MG63 (cell line): ENCODE measurements at places on chromosomes 1 and 21.

DNA sequence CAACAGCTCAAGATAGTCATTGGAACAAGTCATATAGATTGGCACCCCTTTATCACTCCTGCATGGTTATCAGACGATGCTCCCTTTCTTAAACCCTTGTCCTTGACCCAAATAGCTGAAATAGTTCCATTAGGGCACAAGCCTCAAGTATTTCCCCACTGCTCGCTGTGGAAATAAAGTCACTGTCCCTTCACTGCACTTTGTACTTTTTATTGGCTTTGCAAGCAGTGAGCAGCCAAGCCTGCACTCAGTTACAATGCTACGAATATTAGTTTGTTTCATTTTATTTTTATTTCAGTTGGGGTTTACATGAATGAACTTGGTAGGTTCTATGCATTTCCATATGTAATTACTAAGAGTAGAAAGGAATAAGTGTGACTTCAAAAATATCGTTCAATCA, 1176.4 kb downstream of the BRINP3 start:
- no peak for DNase-seq

GRCh38 chr1:244315996-244316395, 135.7 kb downstream of the ADSS2 start:
- DNase-seq = no peak

GRCh38 chr1:168972887-168973286, 133.6 kb upstream of the ATP1B1 start:
- no peak for DNase-seq

DNA sequence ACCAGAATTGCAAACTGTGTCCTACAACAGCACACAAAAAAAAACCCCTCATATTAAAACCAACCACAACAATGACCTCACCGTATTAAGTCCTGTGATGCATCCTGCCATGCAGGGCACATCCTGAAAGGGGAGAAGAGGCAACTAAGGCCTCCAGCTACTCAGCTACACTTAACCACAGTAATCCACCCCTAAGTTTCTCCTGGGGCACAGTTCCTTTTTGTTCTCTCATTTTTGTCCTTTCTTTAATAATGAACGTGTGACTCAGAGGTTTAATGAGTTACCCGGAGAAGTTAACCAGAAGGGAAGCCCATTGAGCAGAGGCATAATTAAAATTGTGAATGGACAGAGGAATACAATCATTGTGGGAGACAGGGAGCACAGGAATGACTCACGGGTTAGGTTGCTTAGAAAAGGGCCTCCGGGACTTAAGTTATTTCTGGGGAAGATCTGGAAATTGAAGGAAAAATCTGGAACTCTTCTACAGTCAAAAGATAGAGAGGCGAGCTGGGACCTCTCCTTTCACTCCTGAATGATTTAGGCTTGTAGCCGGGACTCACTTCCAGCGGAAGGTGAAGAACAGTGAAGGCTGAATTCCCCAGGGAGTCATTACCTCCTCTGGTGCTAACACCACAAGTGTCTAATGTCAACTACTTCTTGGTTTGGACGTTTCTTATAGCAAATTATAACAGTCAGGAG, 36.9 kb upstream of the HIVEP3 start:
- DNase-seq = peak; percentile 74

DNA sequence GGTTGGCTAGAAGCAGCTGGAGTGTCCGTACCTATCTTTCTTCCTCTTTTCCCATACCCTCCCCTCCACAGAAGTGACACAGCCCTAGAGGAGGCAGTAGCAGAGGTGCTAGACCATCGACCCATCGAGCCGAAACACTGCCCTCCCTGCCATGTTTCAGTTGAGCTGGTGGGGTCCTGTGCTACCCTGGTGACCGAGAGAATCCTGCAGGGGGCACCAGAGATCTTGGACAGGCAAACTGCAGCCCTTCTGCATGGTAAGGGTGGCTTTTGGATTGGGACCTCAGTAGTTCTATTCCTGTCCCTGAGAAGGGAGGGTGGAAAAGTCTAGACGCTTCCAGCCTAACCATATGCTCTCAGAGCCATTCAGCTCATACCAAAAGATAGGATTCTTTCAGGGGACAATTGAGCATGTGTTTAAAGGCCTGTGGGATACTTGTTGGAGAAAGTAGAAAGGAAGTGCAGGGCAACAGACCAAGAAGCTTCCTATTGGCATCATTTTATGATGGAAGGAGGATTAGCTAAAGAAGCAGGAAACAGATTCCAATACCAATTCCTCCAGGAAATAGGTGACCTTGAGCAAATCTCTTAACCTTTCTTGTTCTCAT, 11.7 kb upstream of the BNIPL start:
- DNase-seq = peak; percentile 53

GRCh38 chr1:162753001-162753658, 37.4 kb upstream of the HSD17B7 start:
- no peak for DNase-seq

DNA sequence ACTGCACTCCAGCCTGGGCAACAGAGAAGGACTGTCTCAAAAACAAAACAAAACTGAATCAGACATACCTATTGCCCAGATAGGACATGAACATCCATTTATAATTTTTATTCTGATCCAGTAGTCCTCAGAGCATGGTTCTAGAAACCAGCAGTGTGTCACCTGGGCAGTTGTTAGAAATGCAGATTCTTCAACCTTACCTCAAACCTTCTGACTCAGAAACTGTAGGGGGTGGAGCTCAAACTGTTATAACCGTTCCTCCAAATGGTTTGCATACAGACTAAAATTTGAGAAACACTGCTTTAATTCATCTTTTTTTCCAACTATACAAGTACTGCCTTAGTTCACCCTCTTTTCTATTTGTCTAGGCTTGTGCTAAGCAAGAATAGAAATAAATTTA, 6.0 kb downstream of the NASP start:
- DNase-seq = no peak

DNA sequence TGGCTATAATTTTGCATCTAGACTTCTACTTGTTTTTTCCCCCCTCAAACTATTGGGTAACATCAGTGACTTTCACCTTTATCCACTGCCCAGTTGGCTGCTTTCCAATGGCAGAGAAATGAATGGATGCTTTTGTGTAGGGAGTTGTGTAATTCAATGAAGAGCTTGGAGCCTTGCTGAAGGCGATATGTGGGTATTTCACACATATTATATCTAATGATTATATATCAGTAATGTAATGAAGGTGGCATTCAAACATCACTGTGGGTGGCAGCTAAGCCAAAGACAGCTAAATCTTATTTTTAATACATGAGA, 81.2 kb downstream of the TGFB2 start:
- peak; percentile 40 for DNase-seq

GRCh38 chr1:24293392-24294227, 25.5 kb upstream of the GRHL3 start:
- DNase-seq = no peak

GRCh38 chr1:174743654-174744561, 255.8 kb upstream of the CACYBP start:
- DNase-seq = no peak

DNA sequence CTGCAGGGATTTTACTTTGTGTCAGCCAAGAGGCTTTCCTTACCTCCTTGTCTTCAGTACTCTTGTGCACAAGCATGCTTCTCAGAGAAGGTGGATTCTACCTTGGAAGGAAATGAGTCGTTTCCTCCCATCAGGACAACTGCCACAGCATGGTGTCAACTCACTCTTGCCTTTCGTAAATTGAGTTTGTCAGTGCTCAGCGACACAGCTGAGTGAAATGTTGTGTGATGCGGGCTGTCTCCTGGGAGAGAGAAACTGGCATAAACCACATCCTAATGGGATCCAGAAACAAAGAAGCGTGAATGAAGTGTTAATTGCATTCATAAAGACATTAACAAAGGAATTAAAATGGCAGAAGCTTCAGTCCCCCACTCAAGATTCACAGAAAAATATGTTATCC, 51.5 kb upstream of the SLC22A15 start:
- no peak for DNase-seq

DNA sequence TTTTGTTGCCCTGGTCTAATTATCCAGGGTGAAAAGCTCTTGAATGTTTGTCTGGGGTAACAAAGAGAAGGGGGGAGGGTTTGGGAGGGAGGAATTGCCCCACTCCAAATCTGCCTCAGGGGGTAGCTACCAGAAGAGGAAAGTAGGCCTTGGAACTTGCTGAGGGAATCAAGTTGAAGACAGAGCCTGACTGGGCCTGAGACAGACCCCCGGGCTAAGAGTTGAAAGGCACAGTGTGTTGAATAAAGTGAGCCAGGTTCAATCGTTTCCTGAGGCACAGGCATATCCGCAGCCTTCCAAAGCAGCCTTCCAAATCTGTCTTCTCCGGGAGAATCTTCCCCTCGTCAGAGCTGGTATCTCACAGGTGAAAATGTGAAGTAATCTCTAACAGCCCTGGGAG, 96.6 kb downstream of the LRIG2 start:
- no peak for DNase-seq

DNA sequence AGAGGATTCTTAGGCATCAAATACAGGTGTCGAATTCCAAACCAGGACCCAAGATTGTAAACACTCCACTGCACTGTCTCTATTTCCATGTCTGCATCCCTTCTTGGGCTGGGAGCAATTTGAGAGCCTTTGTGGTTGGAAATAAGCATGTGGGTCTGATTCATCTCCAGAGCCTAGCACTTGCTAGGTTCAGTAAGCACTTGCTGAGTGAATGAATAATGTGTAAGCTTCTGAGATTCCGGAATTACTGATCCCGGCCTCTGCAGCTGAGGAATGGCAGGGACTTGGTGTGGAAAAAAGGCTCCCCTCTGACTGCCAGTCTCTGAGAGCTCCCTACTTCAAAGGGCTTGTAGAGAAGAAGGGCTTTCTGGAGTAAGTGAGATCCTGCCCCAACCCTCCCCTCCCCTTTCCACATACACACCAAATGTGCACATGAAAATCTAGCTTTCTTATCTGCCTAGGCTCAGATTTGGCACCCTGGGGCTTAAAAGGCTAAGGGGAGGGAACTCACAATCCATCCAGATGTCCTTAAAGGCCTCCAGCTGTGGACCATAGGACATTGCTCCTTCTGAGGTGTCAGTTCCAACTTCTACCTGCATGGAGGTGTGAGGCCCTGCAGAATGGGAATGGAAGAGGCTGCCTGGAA, 39.6 kb upstream of the TRABD2B start:
- DNase-seq = no peak

GRCh38 chr1:115168026-115168425, 78.7 kb upstream of the TSPAN2 start:
- no peak for DNase-seq

DNA sequence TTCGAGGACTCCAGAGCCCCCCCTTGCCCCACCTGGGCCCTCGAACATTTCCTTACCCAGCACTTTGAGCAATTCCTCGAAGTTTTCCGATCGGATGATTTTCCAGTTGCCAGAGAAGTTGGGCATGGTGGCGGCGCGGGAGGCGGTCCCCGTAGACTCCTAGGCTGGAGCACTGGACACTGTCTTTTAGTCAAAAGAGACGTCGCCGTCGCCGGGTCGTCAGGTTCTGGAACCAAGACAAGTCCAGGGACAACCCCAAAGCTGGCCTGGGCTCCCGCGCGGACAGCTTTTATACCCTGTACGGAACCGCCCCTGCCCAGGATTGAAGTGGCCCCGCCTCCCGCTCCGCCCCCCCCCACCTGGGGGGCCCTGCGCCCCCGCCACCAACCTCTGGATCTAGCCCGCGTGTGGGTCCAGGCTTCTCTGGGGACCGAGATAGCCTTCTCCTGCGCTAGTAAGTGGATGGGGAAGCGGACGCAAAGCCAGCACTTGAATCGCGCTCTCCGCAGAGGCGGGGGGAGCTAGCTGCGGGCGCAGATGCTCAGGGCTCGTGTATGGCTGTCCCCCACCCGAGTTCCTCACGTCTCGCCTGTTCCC, at the start of gene CRABP2:
Gene CRABP2, minus strand, starts transcription at position 263 of the 597 bp plus-strand sequence. Its CDS starts 137 bp downstream, at position 126.
- DNase-seq = peak; percentile 37

GRCh38 chr1:19775317-19775716, 24.4 kb downstream of the TMCO4 start:
- peak; percentile 32 for DNase-seq

- DNase-seq = no peak
These were observed 11.4 kb upstream of the EFNA1 start for GRCh38 chr1:155116113-155116764.

- DNase-seq = no peak
These were observed 11.2 kb downstream of the ODR4 start for GRCh38 chr1:186386725-186387383.

DNA sequence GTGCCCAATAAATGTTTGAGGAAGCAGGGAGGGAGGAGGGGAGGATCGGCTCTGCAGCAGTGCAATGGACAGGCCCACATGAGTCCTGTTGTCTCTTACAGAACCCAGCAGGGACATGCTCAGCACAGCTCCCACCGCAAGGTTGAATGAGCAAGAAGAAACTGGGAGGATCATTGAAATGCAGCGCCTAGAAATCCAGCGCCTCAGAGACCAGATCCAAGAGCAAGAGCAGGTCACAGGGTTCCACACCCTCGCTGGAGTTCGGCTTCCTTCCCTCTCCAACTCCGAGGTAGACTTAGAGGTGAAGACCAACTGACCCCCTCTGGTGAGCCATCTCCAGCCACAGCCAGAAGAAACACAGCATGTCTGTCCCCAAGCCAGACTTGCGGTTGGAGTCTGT, 15.9 kb upstream of the TMEM125 start:
- DNase-seq = no peak

DNA sequence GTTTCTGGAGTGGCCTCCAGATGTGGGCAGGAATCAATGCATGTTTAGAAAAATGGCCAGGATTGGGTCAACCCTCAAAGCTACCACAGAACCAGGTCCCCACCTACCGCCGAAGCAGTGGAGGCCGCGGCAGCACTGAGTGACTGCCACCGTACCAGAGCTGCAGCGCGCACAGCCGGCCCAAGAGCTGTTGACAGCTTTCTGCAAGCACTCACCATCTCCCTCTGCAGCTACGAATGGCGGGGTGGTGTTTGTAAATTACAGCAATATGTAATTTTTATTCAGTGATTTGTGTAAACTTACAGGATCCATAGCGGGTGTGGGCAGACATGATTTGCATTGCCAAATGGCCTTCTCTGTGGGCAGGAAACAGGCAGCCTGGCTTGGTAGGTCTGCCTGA, 96.4 kb downstream of the CAMK2N1 start:
- no peak for DNase-seq

DNA sequence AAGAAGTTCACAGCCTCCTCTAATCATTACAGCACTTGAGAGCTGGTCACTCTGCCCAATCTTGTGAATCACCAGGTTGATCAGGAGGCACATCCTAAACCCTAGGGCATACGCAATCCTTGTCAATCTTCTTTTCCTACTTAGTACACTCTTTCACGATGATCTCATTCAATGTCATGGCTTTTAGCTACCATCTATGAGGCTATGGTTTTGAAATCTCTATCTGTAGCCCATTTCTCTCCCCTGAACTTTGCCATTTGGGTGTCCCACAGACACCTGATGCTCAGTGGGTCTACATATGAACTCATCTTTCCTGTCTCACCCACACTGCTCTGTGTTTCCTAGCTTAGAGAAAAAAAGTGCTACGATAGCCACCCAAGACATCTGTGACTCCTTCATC, 1.9 kb upstream of the MED18 start:
- DNase-seq = peak; percentile 62

- DNase-seq = no peak
These were observed 41.7 kb downstream of the LRP8 start for GRCh38 chr1:53285969-53286760.

DNA sequence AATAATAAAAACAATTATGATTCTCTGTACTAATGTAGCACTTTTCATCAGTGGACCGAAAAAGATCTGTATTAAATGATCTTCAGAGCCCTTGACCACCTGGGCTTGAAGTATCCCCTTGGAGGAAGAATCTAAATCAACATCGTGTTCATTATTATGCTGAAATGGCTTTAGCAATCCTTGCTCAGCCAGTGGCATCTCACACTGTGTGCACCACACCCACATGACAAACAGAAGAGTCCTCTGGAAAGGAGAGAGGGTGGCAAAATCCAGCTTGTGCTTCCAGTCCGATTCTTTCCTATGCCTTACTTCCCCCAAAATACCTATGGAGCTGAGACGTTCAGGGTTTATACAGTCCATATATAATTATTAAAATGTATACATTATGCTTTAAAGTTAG, 318.5 kb upstream of the RUNX1 start:
- no peak for DNase-seq
